Ascending aorta (tissue), 2 donors: ENCODE measurements at places on chromosomes 6 and 20. TPM values are rescaled to one million over a fixed set of nuclear protein-coding genes. Genes with fewer than 3 reads are reported as not detected.

GRCh38 chr6:5125152-5126006 is 40.2 kb downstream of the PPP1R3G start:
- H3K4me3 ChIP-seq: no peak overlapping the region
- H3K27ac ChIP-seq: no peak overlapping the region
- no peaks in the 10 kb centered on the region for H3K4me1 ChIP-seq
- DNase-seq: no peak
- H3K36me3 ChIP-seq: no peaks in the 10 kb centered on the region
- no peaks in the 10 kb centered on the region for H3K27me3 ChIP-seq

- H3K27me3 ChIP-seq: no peaks in the 10 kb centered on the region
- H3K27ac ChIP-seq: no peak overlapping the region
- H3K4me3 ChIP-seq: no peak overlapping the region
- no peak for DNase-seq
- no peaks in the 10 kb centered on the region for H3K36me3 ChIP-seq
These were observed 81.0 kb downstream of the TMEM170B start for GRCh38 chr6:11618533-11618932.

CPXM1 gene
- total RNA-seq: not detected

GRCh38 chr6:114216789-114217467 is 125.9 kb downstream of the HS3ST5 start:
- H3K27me3 ChIP-seq: no peaks in the 10 kb centered on the region
- no peak for DNase-seq
- no peaks in the 10 kb centered on the region for H3K4me1 ChIP-seq
- H3K36me3 ChIP-seq: no peaks in the 10 kb centered on the region

TFAP2A gene
- 0.21 TPM for total RNA-seq

DNA sequence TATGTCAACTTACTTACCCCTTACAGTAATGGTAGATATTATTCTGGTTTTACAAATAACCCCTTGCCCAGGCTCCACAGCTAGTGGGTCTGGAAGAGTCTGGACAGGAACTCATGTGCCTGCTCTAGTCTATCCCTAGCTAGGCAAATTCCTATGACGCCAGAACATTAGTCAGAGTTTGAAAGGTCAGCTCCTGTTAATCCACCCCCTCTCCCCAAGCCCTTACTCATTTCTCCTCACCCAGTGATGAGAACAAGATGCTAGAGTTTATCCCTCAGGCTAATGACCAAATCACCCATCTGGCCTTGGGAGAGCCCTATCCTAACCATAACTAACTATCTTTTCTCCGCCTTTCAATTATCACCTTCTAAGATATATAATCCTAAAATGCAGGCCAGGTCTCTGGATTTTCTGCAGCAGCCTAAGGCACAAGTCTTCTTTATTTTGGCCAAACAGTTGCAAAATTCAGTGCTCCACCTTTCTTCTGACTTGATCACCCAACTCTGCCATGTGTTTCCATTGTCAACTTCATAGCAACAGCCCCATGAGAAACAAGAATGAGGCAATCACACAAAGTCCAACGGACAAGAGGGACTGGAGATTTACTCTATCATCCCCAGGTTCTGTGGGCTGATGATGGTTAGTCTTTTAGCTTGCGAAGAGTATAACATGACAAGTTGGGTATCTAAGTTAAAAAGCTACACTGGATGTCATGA is 113.3 kb downstream of the TASP1 start:
- H3K4me3 ChIP-seq: no peak overlapping the region
- no peak overlapping the region for H3K27ac ChIP-seq
- no peaks in the 10 kb centered on the region for H3K4me1 ChIP-seq
- no peaks in the 10 kb centered on the region for H3K27me3 ChIP-seq

DNA sequence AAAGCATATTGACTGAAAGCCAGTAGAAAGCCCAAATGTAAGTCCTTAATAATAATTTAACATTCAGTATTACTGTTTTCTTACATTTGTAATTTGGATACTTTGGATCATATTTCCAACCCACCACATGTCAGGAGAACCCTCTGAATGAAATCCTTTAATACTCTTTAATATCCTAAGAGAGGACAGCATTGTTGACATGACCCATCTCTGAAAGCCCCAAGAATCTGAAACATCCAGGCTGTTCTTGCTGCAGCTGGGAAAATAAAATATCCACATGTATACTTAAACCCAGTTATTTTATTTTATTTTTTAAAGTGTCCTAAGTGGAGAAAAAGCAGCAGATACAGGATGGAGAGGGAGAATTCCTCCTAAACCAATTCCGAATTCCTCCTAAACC is 130.8 kb upstream of the RIPOR2 start:
- no peak overlapping the region for H3K27ac ChIP-seq
- no peaks in the 10 kb centered on the region for H3K4me1 ChIP-seq
- no peaks in the 10 kb centered on the region for H3K36me3 ChIP-seq
- no peak for DNase-seq
- H3K27me3 ChIP-seq: no peaks in the 10 kb centered on the region

- H3K27me3 ChIP-seq: no peaks in the 10 kb centered on the region
- no peak overlapping the region for H3K4me3 ChIP-seq
- H3K36me3 ChIP-seq: peaks cover 3% of the 10 kb centered on the region
- peaks cover 3% of the 10 kb centered on the region for H3K4me1 ChIP-seq
- H3K27ac ChIP-seq: no peak overlapping the region
- DNase-seq: no peak
These were observed 39.7 kb downstream of the AGPAT4 start for GRCh38 chr6:161233986-161234661.

- no peak overlapping the region for H3K27ac ChIP-seq
- no peak overlapping the region for H3K4me3 ChIP-seq
- DNase-seq: no peak
- no peaks in the 10 kb centered on the region for H3K36me3 ChIP-seq
- no peaks in the 10 kb centered on the region for H3K27me3 ChIP-seq
- H3K4me1 ChIP-seq: no peaks in the 10 kb centered on the region
These were observed 112.7 kb downstream of the PSMB1 start for GRCh38 chr6:170440437-170440836.
